Karpas-422 (cell line): ENCODE measurements at places on chromosomes 5 and 9. TPM values are rescaled to one million over a fixed set of nuclear protein-coding genes. Genes with fewer than 3 reads are reported as not detected.

Gene FOXD4L5
- not detected in 2 replicates for total RNA-seq

- DNase-seq: no peak
Measured at GRCh38 chr5:66728049-66728448, 131.9 kb downstream of the MAST4 start.

Gene CARTPT
- total RNA-seq: not detected in 2 replicates

Gene GARIN3
- total RNA-seq: not detected in 2 replicates

- peak; percentile 68 for DNase-seq
Measured at GRCh38 chr5:31270396-31270795, 76.9 kb downstream of the CDH6 start.

DNA sequence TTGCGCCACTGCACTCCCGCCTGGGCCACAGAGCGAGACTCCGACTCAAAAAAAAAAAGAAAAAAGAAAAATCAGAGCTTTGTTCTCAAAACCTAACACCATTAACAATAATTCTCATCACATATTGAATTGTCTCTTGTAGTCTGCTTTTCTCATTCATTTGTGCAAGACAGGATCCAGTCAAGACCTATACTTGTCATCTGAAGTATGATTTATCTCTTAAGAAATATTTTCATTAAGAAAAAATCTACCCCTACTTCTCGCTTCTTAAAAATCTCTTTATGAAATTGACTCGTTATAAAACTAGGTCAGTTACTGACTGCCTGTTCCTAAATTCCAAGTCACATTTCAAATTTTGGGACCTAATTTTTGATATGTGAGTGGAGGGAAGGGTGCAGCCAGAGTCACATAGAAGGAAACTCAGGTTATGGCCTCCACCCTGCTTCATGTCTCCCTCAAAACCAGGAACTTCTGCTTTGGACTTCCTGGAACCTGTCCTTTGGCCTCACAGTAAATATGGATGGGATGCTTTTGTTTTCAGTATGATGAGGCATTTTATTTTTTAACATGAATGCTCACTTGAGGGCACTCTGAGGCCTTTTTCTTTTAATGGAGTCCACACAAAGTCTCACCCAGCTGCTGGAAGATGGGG lies 18.9 kb downstream of the ZNF169 start:
- DNase-seq: no peak

Gene SHOC1
- not detected in 2 replicates for total RNA-seq
